Esophagus squamous epithelium (tissue), 5 donors: ENCODE measurements at places on chromosomes 5 and 9.

DNA sequence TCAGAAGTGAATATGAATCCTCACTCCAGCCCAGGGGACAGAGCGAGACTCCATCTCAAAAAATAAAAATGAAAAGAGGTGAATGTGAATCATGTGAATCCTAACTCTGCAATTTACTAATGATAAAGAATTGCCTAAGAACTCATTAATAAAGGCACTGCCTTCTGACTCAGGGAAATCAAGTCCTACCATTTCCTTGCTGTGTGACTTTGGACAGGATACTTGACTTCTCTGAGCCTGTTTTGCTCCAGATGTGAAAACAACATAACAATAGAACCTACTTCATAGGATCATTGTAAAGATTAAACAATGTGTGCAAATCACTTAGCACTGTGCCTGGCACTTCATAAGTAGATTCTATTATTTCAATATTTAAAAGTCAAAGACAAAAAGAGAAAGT is 15.1 kb upstream of the PWWP2A start:
- DNase-seq, result no peak

- DNase-seq, result no peak
Measured at GRCh38 chr5:68545636-68546295, 330.2 kb downstream of the PIK3R1 start.

DNA sequence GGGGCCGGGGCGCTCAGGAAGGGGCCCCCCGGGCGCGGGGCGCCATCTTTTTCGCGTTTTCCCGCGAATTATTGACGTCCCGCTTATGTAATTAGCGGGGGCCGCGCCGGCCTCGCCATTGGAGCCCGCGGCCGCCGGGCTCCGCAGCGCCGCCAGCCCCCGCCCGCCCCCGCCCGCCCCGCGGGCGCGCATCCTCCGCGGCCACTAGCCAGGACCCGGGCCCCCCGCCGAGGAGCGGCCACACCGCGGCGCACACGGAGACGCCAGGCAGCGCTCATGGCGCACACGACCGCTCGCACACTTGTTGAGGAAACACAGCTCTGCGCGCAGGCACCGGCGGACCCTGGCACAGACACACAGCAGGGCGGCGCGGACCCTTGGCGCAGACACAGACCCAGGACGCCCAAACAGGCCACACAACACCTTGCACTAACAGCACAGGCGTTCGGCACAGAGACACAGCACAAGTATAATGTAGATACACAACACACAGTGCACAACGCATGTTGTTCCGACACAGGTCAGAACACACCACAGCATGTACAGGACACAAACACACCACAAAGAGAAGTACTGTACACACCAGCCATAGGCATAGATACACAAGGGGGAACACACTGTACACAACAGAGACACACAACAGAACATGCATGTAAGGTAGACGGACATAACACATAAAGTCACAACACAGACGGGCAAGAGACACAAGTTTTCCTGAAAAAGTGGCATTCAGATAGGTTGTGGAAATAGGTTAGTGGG is 467 bp upstream of the PHF19 start:
- DNase-seq, result no peak

- DNase-seq, result no peak
Measured at GRCh38 chr9:126678989-126679388, 65.3 kb downstream of the LMX1B start.

DNA sequence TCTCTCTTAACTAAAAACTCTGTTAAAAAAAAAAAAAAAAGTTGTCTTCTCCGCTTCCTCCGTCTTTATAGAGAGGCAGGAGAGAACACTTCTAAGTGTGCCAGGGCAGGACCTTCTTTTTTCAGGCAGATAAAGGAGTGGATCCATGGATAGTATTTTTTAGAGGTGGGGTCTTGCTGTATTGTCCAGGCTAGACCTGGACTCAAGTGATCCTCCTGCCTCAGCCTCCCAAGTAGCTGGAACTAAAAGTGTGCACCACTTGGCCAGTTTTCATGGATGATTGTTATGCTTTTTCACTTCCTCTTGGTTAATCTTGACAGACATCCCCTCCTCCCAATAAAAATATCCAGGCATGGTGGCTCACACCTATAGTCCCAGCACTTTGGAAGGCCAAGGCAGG is 20.0 kb upstream of the GNE start:
- DNase-seq, result no peak

DNA sequence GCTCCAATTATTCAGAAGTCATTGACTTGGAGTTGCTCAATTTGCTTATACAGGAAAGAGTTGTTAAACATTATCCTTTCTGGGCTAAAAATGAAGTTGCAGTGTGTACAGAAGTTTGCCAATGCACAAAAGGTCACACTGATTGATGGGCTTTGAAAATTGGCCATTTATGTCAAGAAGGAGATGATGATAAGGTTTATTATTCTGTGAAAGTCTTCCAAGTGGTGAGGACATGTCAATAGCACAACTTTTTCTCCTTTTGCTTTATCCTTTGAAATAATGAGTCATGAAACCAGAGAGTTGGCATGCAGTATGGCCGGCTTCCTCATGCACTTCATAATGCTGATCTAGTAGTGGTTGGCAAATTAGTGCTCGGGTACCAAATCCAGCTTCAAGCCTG is 848.5 kb upstream of the WWC1 start:
- DNase-seq, result no peak

DNA sequence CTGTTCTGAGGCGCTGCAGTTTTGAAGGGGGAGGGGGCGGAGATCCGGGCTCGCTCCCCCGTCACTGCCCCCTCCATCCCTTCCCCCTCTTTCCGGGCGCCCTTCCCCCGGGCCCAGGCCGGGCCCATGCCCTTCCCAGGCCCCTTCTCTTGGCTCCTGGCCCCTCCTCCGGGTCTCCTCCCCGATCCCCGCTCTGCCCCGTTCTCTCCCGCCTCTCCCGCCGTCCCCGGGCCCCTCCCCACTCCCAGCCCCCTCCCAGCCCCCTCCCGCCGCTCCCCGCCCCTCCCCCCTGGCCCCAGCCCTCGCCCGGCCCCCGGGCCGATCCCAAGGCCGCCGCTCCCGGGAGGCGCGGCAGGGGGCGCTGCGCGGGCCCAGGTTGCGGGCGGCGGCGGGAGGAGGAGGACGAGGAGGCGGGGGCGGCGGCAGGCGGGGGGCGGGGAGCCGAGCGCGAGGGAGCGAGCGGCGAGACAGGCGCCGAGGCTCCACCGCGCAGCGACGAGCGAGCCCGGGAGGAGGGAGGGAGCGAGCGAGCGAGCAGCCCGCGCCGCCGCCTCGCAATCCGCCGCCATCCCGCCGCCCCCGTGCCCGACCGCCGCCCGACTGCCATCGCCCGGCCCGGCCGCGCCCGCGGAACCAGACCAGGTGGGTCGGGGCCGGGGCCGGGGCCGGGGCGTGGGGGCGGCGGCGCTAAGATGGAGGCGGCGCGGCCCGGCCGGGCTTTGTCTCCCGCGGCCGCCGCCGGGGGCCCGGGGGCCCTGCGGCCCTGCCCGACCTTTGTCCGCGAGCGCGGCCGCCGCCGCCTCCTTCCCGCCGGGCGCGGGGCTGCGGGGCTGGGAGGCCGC is at the start of gene PRRC2B:
TSS of gene PRRC2B (plus strand) at position 465 of the 842 bp plus-strand sequence. CDS start 36,059 bp downstream, outside the sequence.
- DNase-seq, result no peak

GRCh38 chr9:91942201-91942600 is 7.8 kb downstream of the ROR2 start:
- DNase-seq, result no peak

DNA sequence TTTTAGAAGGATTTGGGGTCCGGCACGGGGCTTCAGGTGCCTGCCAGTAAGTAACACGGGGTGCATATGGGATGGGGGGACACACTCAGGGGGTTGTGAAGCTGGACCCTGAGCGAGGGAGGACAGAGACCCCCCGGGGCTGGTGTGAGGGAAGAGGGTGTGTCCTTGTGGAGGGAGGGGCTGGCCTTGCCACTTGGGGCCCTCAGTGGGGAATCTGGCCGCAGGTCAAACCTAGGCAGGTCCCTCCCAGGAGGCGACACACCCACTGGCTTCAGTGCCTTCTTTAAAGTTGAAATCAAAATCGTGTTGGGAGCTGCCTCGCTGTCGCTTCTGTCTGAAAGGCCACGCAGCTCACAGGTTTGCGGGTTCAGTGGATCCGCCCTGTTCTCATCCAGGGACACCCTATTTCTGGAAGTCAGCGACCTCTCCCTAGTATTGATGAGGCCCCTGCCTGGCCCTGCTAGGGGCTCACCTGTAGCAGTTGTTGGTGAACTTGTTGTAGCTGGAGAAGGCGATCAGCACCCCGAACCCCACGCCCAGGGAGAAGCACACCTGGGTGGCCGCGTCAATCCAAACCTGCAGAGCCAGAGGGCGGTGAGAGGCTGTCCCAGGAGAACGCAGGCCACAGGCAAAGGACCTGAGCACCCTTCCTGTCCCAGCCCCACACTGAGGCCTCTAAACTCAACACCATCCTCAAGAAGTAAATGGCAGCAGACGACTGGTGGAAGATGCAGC is 29.4 kb downstream of the SLC6A3 start:
- no peak for DNase-seq

GRCh38 chr9:82223442-82223841 is 234.9 kb downstream of the SPATA31D1 start:
- no peak for DNase-seq

- DNase-seq, result no peak
Measured at GRCh38 chr5:82019342-82020138, 47.7 kb downstream of the ATG10 start.

- no peak for DNase-seq
Measured at GRCh38 chr5:107294669-107295068, 376.1 kb downstream of the EFNA5 start.

DNA sequence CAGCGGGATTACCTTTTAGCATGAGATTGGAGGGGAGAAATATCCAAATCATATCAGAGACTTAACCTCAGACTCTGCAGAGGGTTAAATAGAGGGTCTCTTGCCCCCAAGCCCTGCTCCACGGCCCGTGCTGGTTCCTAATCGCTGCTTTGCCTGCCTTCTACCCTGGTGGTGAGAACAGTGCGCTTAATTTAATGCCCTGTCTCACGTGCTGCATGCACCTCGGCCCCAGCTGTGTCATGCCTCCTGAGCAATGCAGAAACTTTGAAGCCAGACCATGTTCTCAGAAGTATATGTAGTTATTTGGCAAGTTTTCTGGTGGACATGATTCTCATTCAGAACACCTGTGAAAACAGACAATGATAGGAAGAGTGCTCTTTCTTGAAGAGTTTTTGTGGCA is 1.4 kb downstream of the OTULIN start:
- DNase-seq, result no peak

DNA sequence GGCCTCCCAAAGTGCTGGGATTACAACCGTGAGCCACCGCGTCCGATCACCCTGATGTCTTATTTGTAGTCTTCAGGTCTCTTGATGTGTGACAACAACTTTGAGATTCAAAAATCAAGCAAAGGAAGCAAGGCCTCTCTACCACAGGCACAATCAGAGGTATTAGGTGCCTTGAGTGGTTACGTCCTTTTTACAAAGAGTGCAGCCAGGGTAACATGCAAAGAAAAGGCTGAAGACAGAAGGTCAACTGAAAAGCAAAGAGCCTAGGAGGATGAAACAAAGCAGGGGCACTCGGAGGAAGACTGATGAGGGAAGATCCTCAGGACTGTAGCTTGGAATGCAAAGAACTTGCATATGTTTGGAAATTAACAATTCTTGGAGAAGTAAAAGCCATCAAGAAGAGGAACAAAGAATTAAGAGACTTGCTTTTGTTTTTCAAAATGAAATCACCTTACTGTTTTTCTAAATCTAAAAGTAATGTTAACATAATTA is 362.1 kb downstream of the EBF1 start:
- no peak for DNase-seq

GRCh38 chr9:108865037-108865436 is 3.0 kb downstream of the ACTL7A start:
- no peak for DNase-seq

DNA sequence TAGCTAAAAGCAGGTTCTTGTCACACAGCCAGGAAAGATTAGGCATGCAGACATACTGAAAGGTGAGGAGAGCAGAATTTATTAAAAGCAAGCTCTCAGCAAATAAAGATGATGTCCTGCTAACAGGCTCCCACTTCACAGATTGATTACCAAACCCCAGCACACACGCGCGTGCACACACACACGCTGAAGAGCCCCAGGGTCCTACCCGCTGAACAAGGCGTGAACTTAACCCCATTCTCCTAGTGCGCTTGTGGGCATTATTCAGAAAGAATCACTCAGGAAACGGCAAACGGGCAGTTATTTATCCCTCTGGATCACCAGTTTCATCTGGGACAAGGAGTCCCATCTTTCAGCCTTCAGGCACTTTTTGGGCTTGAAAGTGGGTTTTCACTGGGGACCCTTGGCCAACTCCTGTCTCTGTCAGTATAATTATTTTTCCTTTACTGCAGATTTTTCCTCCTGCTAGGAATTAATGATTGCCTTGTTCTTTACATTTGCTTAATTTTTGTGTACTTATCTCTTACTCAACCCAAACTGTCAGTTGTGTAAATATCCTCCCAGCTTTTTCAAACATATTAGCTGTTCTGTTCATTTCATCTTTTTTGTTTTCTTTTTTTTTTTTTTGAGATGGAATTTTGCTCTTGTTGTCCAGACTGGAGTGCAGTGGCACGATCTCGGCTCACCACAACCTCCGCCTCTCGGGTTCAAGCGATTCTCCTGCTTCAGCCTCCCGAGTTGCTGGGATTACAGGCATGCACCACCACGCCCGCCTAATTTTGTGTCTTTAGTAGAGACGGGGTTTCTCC is 92.6 kb downstream of the RIC1 start:
- DNase-seq, result no peak

DNA sequence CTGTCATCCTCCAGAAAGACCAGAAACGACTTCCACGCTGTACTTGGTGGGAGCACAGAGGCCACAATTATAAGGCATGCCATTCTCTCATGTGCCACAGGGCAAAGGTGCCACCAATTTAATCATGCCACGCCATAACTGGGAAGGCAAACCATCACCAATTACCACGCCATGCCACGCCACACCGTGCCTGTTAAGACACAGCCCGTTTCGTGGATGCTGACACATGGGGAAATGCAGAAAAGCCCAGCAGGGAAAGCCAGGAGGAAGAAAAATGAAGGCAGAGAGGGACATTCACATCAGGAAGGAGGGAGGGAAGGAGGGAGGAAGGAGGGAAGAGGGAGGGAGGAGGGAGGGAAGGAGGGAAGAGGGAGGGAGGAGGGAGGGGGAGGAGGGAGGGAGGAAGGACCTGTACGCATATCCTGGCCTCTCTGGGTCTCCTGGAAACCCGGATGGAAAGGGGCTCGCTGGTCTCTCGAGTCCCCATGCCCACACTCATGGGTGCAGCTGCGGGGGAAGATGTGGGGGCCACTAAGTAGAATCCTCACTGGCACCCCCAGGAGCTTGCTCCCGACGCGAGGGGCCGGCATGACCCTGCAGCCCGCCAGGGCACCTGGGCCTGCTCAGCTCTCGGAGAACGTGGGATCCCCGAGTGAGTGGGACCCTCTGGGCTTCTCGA is 61.7 kb upstream of the UBAC1 start:
- DNase-seq, result no peak

- no peak for DNase-seq
Measured at GRCh38 chr5:122354293-122354692, 42.3 kb downstream of the SNCAIP start.

DNA sequence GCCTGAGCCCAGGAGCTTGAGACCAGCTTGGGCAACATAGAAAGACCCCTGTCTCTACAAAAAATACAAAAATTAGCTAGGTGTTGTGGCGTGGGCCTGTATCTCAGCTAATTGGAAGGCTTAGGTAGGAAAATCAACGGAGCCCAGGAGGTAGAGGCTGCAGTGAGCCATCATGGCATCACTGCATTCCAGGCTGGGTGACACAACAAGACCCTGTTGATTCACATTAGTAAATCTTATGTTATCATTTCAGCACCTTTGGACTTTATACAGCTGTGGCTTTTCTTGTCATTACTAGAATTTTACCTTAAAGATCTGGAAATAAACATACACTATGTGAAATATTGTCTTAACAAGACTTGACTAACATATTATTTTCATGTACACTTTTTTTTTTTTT is 185.0 kb downstream of the ZNF608 start:
- DNase-seq, result no peak

GRCh38 chr9:95689669-95690068 is 172.9 kb upstream of the PTCH1 start:
- DNase-seq, result no peak
